ENCODE measurements at places on chromosomes 12 and 14.

DNA sequence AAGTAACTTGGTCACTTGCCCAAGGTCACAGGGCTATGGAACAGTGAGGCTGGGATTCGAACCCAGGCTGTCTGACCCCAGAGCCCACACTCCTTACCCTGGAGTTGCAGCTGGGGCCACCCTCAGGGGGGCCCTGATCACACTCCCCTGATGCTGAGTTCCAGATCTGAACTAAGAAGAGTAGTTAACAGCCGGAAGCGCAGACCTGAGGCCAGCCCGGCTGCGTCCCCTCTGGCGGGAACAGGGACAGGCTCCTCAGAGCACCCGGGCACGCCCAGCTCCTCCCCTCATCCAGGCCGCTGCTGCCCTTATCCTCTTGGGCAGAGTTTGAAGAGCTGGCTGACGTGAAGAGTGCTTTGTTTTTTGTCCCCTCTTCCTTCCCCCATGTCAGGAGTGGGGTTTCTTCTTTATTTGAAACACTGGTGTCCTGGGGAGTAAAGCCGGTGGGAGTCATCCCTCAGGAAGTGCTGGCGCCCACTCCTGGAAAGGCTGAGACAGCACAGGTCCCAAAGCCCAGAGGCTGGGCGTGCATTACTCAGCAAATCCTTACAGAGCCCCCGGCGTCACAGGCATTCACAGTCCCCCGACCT lies 8.7 kb downstream of the PHB2 start:
- peak; percentile 72 for DNase-seq

DNA sequence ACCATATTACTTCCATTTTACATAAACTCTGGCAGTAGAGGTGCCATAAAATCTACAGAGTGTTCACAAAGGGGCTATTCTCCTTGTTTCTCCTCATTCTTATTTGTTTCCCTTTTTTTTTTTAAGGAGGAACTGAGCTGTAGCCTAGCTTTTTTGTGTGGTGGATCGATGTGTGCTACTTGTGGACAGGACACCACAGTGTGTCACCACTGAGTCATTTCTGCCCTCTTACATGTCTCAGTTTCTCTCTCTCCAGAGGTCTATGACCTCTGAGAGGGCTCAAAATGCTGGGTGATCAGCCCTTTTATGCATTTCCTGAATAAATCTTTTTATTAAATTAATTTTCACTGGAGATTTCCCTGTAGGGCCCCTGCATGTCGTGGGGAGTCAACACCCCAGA lies 370.2 kb downstream of the ADGRD1 start:
- DNase-seq: no peak

- no peak for DNase-seq
Observed at GRCh38 chr12:6154730-6155459, 30.4 kb upstream of the VWF start.

GRCh38 chr12:98401427-98401826 lies 114.0 kb upstream of the TMPO start:
- no peak for DNase-seq

- no peak for DNase-seq
Observed at GRCh38 chr12:59833408-59833807, 237.6 kb downstream of the SLC16A7 start.

- no peak for DNase-seq
Observed at GRCh38 chr14:98489115-98489514, 782.9 kb downstream of the BCL11B start.

GRCh38 chr14:102629011-102629444 lies 36.6 kb downstream of the RCOR1 start:
- DNase-seq: no peak

DNA sequence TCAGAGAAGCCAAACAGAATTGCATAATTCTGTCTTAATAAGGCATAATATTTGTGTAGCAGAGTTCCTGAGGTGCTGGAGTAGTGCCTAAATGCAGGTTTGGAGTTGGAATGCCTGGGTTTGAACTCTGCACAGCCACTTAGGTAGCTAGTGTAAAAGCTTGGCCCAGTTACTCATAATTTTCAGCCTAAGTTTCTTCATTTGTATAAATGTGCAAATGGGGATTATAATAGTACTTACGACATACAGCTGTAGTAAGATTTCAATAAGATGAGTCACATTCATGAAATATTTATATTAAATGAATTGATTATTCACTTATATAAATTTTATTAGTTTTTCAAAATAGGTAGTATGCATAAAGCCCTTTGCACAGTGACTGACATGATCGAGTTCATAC lies 175.8 kb downstream of the DERA start:
- no peak for DNase-seq

GRCh38 chr14:59394268-59394667 lies 70.9 kb downstream of the GPR135 start:
- no peak for DNase-seq

Data from GM13976 (cell line).